ENCODE measurements at places on chromosomes 5 and 9.

GRCh38 chr5:131281133-131281867, 17.4 kb downstream of the CDC42SE2 start:
- no peak for DNase-seq

DNA sequence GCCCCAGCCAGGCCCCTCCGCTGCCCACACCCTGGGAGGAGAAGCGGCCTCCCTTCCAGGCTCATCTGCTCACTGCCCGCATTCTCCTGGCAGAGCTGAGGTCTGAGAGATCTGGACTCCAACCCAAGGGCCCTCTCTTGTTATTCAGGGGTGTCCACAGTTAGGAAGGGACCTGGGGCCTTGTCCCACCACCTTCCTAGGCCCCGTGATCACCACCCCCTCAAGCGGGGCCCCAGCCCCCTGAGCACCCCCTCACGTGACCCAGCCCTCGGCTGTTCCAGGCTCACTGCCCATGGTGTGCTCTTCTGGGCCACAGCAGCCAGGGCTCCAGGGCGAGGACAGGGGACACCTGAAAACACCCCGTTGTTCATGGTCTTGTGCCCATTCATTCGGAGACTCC, 48.7 kb downstream of the NEURL1B start:
- no peak for DNase-seq

- no peak for DNase-seq
Observed at GRCh38 chr5:39203275-39203922, 16.0 kb downstream of the FYB1 start.

GRCh38 chr9:92291577-92291976, 1.9 kb downstream of the IARS1 start:
- peak; percentile 29 for DNase-seq

DNA sequence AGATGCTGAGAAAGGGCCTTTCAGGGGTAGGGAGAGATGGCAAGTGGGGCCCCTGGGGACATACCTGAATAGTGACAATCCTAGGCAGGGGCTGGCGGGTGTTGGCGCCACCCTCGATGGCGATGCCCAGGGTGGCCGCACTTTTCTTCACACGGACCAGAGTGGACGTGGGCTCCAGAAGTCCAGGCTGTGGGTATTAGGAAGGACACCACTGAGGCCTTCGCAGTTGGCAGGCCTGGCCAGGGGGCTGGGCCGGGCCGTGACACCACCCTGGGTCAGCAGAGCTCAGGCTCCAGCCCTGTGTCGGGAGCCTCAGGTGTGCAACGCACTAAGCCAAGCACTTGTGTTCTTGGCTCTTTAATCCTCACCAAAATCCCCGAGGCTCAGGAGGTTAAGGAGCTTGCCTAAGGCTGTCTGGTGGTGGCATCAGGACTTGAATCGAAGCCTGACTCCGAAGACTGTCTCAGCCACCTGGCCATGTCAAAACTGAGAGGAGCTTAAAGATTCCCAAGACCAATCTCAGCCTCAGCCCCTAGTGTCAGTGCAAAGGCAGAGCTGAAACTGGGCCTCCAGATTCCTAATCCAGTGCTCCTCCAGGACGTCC, 15.5 kb upstream of the AKNA start:
- DNase-seq, result no peak

- DNase-seq, result no peak
Observed at GRCh38 chr5:78495800-78496199, 135.4 kb downstream of the SCAMP1 start.

- no peak for DNase-seq
Observed at GRCh38 chr5:98424681-98425450, 348.6 kb upstream of the RGMB start.

DNA sequence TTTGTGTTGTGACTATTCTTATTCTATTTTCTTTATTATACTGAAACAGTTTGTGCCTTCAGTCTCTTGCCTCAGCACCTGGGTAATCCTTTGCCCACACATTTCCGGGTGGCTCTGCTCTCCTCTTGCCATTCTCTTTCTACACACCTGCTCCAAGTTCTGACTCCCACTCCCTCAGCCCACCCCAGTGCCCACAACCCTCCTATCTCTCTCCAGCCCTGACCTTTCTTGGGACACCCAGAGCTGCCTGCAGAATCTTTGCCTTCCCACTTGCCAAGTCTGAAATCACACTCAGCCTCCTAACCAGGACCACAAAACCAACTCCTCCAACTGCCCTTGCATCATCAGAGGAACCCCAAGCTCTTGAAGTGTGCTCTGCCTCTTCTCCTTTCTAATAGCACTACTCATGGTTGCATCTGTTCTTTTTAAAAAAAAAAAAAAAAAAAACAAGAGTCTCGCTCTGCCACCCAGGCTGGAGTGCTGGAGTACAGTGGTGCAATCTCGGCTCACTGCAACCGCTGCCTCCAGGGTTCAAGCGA, 4.1 kb downstream of the SWI5 start:
- peak; percentile 65 for DNase-seq

- DNase-seq, result peak; percentile 7
Observed at GRCh38 chr9:21803649-21804048, 1.2 kb downstream of the MTAP start.

DNA sequence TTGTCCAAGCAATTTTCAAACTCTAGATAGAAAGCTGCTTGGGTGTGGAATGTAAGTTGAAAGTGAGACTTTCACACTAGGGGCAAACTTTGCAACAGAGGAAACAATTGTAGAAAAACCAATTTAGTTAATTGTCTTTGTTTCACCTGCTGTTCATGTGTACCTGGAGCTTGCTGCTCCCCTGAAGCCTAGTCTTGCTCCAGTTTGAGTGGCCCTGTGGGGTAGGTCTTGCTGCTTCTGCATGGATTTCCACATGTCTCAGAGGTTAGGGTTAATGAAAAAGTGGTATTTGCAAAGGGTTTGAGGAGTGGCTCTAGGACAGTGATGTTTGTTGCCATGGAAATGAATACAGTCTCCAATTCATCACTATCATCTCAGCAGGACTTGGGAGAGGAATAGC, 182.2 kb downstream of the FSTL4 start:
- DNase-seq, result no peak

- DNase-seq, result no peak
Observed at GRCh38 chr5:132773114-132773513, 3.9 kb downstream of the SEPTIN8 start.

GRCh38 chr5:143699121-143699520, 112.8 kb upstream of the HMHB1 start:
- DNase-seq, result no peak

DNA sequence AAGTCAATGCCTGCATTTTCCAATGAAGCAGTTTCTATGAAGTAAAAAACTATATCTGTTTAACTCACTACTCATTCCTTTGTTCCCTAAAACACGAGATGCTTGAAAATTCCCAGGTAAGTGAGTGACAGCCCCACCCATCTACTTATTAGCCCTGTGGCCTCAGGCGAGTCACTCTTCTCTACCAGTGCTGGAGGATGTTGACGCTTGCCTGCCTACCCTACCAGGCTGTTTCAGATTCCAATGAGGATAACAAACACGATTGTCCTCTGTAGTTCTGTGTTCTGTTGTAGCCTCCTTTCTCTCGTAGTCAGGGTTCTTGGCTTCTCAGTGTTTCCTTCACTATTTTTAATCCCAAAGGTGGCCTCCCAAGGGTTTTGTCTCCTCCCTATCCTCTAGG, 388.8 kb downstream of the KDM4C start:
- DNase-seq, result no peak

GRCh38 chr5:75627801-75628200, 16.5 kb downstream of the ANKDD1B start:
- no peak for DNase-seq

GRCh38 chr9:127664324-127664677, 42.5 kb upstream of the CFAP157 start:
- DNase-seq, result no peak

GRCh38 chr9:71885467-71885866, 25.5 kb downstream of the ABHD17B start:
- DNase-seq, result no peak

DNA sequence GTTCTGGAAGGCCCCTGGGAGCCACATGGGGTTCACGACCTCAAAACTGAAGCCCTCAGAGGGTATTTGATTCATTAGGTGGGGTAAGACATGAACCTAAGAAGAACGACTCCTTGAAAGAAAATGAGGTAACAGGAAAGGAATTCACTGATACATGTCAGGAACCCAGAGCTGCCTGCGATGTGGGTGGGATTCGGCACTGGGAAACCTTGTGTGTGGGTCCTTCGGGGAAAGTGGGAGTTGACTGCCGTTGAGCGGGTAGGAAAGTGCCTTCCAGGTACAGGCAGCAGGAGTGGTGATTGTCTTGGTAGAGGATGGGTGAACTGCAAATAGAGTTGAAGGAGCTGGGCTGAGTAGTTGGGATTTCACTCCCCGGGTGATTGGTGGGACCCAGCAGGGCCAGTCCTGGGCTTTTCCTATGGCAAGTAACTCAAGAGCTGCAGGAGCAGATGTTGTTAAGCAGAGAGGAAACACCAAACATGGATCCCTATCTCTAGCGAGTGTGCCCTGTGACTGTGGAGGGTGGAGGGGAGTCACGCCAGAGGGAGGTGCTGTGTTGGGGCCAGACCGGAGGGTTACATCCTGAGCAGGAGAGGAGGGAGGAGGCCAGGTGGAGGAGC, 30.8 kb downstream of the ANKRD33B start:
- DNase-seq, result no peak

DNA sequence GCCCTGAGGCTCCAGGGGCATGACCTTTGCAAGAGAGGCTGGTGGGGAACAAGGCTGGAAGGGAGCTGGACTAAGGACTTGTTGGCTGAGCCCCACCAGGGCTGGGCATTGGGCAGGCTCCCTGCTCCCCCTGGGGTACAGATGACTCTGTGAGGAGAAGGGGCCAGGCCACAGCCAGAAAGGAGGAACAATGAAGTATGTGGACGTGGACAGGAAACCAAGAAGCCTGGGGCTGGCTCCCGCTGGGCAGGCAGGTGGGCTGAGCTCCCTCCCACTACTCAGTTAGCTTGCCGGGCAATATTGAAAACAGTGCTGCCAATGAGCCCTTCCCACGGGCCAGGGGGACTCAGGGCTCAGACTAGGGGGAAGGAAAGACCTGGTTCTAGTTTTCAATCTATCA, 66.1 kb upstream of the SPTLC1 start:
- no peak for DNase-seq

DNA sequence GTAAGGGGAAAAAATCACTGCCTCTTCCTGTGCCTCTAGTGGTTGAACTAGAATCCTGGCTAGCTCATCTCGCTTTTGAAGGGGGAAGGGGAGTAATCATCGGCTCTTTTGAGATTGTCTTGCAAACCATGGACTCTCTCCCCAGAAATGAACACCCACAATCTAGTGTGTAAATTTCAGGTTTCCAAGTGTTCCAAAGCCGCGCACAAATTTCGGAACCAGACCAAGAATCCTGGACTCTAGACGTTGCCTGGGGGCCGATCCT, 4.9 kb upstream of the FOXE1 start:
- DNase-seq, result no peak

- peak; percentile 5 for DNase-seq
Observed at GRCh38 chr5:72436796-72437471, 70.3 kb downstream of the ZNF366 start.

- peak; percentile 27 for DNase-seq
Observed at GRCh38 chr5:100827481-100827889, 75.6 kb downstream of the ST8SIA4 start.

- no peak for DNase-seq
Observed at GRCh38 chr5:2883771-2884170, 132.3 kb upstream of the IRX2 start.

GRCh38 chr5:109454731-109455505, 45.1 kb upstream of the PJA2 start:
- no peak for DNase-seq

GRCh38 chr5:108813673-108814072, 66.0 kb downstream of the FER start:
- DNase-seq, result no peak

DNA sequence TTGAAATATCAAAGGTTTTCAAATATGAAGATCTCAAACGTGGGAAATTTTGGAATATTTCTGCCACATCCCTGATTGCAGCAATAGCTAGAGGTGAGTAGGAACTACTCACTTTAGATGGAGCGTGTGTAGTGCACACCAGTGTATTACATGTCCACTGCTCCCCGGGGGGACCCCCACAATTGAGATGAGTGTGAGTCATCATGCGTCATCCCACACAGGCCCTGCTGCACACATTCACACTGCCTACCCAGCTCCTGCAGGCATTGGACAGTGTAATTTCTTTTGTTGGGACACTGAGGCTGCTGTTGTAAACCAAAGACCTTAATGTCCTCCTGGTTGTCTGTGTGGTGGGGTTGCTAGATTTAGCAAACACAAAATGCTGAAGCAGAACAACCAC, 280.0 kb downstream of the GAS1 start:
- no peak for DNase-seq

GRCh38 chr5:10122076-10122726, 127.5 kb downstream of the ATPSCKMT start:
- no peak for DNase-seq

GRCh38 chr5:148791334-148791667, 35.1 kb upstream of the ADRB2 start:
- no peak for DNase-seq

- DNase-seq, result no peak
Observed at GRCh38 chr9:38042626-38043357, 26.2 kb downstream of the SHB start.

GRCh38 chr9:114416290-114416689, 28.5 kb upstream of the AKNA start:
- DNase-seq, result no peak

- DNase-seq, result no peak
Observed at GRCh38 chr5:158212237-158212636, 353.3 kb upstream of the CLINT1 start.

GRCh38 chr9:134551176-134551575, 90.4 kb upstream of the COL5A1 start:
- no peak for DNase-seq

DNA sequence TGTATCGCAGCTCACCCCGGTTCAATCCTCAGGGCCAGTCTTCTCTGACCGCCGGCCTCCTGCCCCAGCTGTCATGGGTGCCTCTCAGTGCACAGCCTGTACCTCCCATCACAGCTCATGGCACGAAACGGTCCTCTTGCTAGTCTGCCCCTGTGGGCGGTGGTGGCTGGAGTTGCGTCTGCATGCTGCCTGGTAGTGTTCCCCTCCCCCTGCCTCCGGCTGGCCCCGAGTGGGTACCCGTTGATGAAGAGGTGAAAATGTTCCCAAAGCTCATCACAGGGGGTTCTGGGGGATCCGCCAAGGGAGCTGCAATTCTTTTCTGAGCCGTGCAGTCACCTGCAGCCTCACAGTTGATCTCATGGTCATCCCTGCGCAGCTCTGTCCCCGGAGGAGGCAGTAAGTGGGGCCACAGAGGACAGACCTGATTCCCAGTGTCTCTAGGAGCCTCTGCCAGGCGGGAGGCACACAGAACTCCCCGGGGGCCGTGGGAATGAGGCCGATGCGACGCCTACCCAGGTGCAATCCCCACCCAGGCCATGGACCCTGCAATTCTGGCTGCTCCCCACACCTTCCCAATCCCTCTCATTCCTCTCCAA, 34.7 kb upstream of the FIBCD1 start:
- no peak for DNase-seq

GRCh38 chr5:59937633-59938032, 44.1 kb upstream of the PDE4D start:
- no peak for DNase-seq

- DNase-seq, result no peak
Observed at GRCh38 chr5:141574122-141574510, 44.7 kb downstream of the DIAPH1 start.
